Stimulated activated CD8-positive, alpha-beta memory T cell treated with anti-CD3 and anti-CD28 coated beads, Interleukin-15, amount 100 ng/mL, for 24 hours (primary cell): ENCODE measurements at places on chromosomes 2 and 18.

- no peak for DNase-seq
Observed at GRCh38 chr2:224646242-224646846, 61.2 kb upstream of the CUL3 start.

DNA sequence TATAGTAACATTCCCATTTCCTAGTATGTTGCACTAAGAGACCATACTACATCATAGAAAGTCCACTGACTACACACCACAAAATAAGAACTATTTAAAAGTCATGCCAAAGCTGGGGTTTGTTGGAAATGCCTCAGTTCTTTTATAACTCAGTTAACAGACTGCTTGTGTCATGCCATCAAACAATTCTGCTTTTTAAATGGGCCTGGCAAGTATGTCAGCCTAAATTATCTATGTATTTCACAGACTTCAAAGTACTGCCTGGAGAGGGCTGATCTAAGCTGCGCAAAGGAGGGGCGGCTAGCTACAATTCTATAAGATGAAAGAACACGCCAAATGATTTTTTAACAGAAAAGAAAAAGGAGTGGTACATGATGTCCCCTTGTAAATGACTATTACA lies 49.6 kb downstream of the FARSB start:
- no peak for DNase-seq

GRCh38 chr2:168025487-168026202 lies 221.8 kb downstream of the STK39 start:
- no peak for DNase-seq

DNA sequence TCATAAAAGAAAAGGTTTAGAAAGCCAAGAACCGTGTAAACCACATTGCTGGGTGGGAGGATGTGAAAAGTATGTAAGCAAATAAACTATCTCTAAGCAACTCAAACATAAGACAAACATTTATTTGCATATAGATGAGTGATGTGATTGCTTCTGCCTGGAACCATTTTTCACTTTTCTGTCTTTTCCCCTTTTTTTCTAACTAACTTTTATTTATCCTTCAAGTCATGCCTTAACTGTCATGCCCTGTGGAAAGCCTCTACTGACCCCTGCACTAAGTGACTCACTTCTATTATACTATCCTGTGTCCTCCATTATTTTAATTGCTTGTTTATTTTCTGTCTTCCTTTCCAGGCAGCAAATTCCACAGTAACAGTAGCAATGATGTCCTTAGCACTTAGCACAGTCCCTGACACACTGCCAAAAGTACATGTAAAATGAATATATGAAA lies 87.5 kb upstream of the CTAGE1 start:
- DNase-seq = no peak

DNA sequence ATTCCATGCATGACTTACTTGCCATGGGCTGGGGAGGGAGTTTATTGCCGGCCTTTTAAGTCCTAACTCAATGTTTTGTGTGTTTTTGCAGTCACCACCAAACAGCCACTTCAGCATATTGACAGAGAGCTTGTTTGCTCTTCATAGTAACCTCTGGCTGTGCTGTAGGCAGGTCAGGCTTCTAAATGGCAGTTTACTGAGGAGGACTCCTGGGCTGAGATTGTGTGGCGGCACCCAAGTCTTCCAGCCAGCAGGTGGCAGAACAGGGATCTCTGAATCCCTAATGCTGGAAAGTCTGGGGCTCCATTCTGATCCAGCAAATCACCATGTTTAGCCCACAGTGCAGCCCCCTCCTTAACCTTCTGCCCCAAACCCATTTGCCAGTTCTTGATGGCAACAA lies 121.2 kb downstream of the CAPN13 start:
- no peak for DNase-seq

DNA sequence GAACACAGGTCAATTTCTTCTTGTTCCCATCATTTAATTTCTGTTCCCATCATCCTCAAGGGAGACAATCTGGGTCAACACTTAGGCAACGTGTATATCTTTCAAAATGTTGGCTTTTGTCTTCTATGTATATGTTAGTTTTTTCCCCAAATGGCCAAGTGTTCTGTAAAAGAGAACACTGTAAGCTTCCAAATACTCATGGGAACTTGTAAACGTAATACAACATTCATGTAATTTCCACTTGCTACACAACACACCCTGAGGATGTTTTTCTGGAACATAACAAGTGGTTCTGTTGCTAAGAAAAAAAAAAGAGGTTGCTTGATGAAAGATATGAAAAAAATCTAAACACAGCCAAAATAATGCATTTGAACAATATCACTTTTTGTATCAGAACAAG lies 149.1 kb downstream of the ATAD2B start:
- DNase-seq = no peak

DNA sequence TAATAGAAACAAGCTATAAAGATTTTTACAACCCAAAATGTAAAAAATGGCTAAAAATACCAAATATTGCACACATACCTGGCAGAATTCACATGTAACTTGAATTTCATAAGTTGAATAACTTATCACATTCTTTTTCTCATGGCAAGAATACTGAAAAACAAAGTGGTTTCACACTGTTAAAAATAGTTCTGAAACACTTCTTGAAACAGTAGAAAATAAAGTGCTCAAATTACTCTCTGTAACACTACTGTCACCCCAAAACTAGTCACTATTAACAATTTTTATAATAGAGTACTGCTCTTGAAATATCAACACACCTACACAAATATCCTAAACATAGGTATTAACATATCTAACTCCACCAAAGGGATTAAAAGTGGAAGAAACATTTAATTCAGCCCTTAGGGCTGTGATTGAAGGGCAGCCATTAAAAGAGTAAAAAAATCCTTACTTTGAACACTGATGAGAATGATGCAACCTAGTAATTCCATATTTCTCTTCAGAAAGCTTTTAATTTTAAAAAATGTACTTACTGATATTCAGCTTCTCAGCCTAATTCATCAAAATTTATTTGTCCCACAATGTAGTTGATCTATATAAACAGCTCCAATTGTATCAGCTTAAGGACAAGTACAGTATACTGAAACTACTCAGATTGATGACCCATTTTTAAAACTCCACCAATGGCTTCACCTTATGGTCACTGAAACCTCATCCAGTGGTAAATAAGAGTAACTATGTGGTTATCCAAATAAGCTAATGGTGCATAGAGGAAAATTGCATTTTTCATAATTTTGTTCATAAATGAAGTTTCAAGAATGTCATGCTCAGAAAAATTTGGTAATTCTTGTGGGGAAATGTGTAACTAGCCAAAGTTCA lies 31.4 kb downstream of the ATF2 start:
- DNase-seq = no peak

DNA sequence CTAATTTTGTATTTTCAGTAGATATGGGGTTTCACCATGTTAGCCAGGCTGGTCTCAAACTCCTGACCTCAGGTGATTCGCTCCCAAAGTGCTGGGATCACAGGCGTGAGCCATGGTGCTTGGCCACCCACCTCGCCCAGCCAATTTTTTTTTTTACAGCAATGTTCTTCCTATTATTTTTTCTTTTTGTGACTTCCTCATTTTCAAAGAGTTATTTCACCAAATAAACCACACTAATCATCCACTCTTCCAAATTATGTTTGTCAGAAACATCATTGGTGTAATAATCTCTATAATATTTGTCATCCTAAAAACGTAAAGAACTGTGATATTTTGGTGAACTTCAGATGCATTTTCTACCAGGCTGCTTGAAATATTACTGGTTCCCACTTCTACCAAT lies 16.3 kb upstream of the PDCL3 start:
- no peak for DNase-seq

GRCh38 chr2:68837861-68838341 lies 33.3 kb downstream of the BMP10 start:
- DNase-seq = no peak

- DNase-seq = no peak
Observed at GRCh38 chr2:19675003-19675629, 226.7 kb downstream of the TTC32 start.

- DNase-seq = no peak
Observed at GRCh38 chr2:151204756-151205155, 56.9 kb downstream of the RBM43 start.

DNA sequence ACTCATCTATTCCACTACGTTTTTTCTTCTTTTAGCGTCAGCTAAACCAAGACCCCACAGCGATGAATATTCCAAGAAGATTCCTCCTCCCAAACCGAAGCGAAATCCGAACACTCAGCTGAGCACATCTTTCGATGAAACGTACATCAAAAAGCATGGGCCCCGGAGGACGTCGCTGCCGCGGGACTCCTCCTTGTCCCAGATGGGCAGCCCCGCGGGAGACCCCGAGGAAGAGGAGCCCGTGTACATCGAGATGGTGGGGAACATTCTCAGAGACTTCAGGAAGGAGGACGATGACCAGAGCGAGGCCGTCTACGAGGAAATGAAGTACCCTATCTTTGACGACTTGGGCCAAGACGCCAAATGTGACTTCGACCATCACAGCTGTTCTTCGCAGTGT lies 182.4 kb downstream of the NYAP2 start:
- no peak for DNase-seq

- DNase-seq = no peak
Observed at GRCh38 chr18:67794521-67794920, 278.0 kb upstream of the DSEL start.

GRCh38 chr2:168810235-168810634 lies 7.8 kb downstream of the NOSTRIN start:
- DNase-seq = no peak

GRCh38 chr2:185859506-185859905 lies 120.9 kb downstream of the FSIP2 start:
- DNase-seq = no peak

DNA sequence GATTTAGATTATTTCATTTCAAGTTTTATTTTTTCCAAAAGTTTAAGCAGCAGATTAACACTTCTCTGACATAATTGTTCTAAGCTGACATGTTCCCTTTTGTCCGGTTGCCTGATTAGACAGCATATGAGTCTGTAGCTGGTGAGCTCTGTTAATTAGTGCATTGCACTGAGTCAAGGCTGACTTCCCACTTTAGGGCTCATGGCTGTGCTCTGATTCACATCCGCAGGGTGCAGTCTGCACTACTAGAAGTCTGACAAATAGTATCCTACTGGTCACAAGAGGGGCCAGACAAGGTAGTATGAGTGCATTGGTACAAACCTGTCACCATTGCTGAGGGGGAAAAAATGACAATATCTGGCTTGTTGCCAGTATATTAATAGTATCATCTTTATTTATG lies 443.9 kb upstream of the ZNF804A start:
- no peak for DNase-seq

DNA sequence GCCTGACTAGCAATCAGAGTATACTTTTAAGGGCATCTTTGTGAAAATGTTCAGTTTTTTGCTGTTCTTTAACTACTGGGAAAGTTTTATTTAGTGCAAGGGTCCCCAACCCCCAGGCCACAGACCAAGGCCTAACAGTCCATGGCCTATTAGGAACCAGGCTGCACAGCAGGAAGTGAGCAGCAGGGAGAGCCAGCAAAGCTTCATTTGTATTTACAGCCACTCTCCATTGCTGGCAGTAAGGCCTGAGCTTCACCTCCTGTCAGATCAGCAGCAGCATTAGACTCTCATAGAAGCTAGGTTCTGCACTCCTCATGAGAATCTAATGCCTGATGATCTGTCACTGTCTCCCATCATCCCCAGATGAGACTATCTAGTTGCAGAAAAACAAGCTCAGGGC lies 17.1 kb upstream of the NR4A2 start:
- no peak for DNase-seq

GRCh38 chr2:173090276-173090877 lies 14.7 kb downstream of the MAP3K20 start:
- no peak for DNase-seq

- no peak for DNase-seq
Observed at GRCh38 chr2:28393114-28393836, 617 bp downstream of the FOSL2 start.

DNA sequence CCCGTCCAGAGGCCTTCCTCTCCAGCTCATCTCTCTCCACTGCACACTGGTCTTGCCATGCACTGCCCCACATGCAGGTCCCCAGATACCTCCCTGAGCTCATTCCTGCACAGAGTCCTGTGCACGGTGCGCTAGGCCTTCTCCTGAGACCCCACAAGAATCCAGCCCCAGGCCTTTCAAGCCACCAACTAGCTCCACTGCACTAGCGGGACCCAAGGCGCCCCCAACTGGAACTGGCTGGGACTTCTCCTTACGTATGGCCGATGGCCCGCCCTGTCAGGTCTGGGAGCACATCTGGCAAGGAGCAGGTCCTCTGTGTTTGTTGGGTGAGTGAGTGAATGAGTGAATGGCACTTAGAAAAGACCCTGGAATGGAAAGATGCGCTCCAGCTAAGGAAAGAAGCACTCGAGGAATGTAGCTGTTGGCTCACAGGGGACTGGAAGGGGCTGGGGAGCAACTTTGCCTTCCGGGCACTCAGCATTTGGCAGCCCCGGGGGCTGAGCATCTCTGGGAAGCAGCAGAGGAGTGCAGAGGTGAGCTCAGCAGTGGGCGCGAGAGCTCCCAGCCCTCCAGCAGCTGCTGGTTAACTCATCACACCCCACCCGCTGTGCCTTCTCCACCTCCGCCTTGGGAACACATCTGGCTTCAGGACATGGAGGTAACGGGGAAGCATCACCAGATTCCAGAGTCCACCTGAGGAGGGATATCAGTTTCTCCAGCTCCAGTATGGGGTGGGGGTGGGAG lies 223.1 kb downstream of the GLI2 start:
- no peak for DNase-seq

DNA sequence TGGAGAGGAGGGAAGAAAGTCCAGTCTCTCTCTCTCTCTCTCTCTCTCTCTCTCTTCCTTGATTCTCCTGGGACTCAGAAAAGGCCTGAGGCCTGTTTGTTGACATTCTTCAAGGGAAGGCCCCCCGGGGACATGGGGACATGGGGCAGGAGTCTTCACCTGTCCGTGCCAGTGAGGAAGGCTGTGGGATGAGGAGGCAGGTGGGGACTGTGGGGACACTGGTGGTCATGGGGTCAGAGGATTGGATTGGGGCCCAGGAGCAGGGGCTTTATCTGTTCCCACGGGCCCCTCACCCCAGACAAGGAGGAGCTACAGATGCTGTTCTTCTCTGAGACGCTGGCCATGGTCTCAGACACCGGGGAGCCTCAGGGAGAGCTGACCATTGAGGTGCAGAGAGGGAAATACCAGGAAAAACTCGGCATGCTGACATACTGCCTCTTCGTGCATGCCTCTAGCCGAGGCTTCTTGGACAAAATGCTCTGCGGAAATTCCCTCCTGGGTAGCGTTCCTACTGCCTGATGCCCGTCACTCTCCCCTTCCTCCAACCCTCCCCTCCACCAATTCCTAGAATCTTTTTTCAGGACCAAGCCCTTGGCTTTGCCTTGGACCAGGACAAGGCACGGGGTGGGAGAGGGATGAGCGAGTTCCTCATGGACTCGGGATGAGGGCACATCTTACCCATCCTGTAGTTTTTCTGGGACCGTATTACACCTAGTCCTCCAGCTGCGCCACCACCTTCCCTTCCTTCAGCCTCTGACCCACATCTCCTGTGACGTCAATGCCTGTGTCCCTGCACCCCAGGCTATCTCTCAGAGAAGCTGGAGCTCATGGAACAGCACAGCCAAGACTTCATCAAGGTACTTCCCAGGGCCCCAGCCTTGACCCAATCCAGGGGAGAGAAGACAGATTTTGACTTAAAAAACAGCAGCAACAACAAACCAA lies 850 bp downstream of the CATIP start:
- no peak for DNase-seq

GRCh38 chr2:11562011-11562410 lies 28.2 kb downstream of the GREB1 start:
- no peak for DNase-seq
